ENCODE measurements at places on chromosomes 6 and 20. TPM values are rescaled to one million over a fixed set of nuclear protein-coding genes. Genes with fewer than 3 reads are reported as not detected.

SMLR1 gene
- total RNA-seq = not detected

ACTL10 gene
- total RNA-seq = 2.6 TPM

RIPPLY2 gene
- total RNA-seq = not detected

HLA-DRB5 gene
- total RNA-seq = 36.0 TPM

AVP gene
- total RNA-seq = not detected

PPP2R5D gene
- 38.6 TPM for total RNA-seq

GRCh38 chr20:16970776-16971175 is 222.6 kb downstream of the OTOR start:
- no peak overlapping the region for H3K4me3 ChIP-seq
- H3K36me3 ChIP-seq = no peaks in the 10 kb centered on the region
- no peak overlapping the region for H3K27ac ChIP-seq
- DNase-seq = no peak
- no peaks in the 10 kb centered on the region for H3K27me3 ChIP-seq

DNA sequence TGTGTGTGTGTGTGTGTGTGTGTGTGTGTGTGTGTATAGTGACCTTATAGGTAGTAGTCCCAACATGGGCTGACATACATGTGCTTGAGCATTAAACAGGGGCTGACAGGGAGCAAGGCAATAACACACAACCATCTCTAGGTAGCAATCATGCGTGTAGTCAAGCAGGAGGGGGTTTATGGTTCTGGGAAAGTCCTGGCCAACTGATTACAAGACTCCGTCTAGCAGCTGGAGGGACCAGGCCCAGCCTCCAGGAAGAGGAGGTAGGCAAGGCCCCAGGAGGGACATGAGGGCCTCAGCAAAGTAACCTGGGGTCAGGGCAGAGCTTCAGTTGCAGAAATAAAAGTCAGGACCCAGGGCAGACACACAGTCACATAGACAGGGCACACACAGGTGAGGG is 60.6 kb upstream of the E2F3 start:
- H3K4me1 ChIP-seq = no peaks in the 10 kb centered on the region
- no peak for DNase-seq
- H3K36me3 ChIP-seq = no peaks in the 10 kb centered on the region
- H3K4me3 ChIP-seq = no peak overlapping the region
- no peak overlapping the region for H3K27ac ChIP-seq

- no peak for DNase-seq
- no peak overlapping the region for H3K27ac ChIP-seq
- no peaks in the 10 kb centered on the region for H3K36me3 ChIP-seq
- no peaks in the 10 kb centered on the region for H3K4me1 ChIP-seq
These were observed 135.1 kb downstream of the PLG start for GRCh38 chr6:160837146-160837545.

DNA sequence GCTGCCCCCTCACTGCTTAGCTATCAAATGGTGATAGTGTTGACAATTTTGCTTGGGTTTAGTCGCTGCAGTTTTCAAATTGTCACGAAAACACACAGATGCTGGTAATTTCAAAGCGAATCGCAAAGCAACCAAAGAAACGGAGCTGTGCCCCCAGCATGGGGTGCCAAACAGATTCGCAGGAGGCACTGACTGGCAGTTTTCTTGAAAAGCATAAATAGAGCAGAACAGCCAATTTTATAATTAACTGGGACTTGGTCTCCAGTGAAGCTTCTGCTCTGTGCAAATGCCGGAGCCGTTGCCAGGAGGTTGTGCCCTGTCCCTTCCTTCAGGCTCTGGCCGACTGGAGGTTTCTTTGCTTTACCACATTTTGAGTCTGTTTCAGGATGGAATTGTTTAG is 18.8 kb downstream of the ARHGAP40 start:
- no peak for DNase-seq
- H3K4me3 ChIP-seq = no peak overlapping the region
- peaks cover 32% of the 10 kb centered on the region for H3K27me3 ChIP-seq
- no peaks in the 10 kb centered on the region for H3K4me1 ChIP-seq
- no peaks in the 10 kb centered on the region for H3K36me3 ChIP-seq

- no peak overlapping the region for H3K27ac ChIP-seq
- no peak for DNase-seq
- H3K27me3 ChIP-seq = no peaks in the 10 kb centered on the region
- no peaks in the 10 kb centered on the region for H3K36me3 ChIP-seq
These were observed 1226.8 kb upstream of the MAP3K7 start for GRCh38 chr6:91813641-91814040.

- H3K4me3 ChIP-seq = no peak overlapping the region
- no peaks in the 10 kb centered on the region for H3K36me3 ChIP-seq
- no peaks in the 10 kb centered on the region for H3K4me1 ChIP-seq
- no peak for DNase-seq
These were observed 512.2 kb upstream of the SYNCRIP start for GRCh38 chr6:86154852-86155251.

DNA sequence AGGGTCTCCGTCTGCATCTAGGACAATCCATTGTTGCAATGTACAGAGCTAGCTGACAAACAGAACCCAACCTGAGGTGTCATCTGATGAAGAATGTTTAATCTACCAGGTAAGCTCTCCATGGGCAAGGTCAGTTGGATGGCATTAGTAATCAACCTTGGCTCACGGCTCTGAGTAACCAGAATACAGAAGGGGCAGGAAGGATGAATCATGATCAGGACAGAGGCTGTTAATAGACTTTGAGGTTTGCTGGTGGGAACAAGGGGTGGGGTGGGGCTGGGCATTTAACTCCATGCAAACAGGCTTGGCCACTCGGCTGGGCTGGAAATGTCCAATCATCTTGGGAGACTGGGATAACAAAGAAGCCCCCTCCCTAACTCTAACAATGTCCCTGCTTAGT is 77.1 kb upstream of the MRPS10 start:
- peaks cover 7% of the 10 kb centered on the region for H3K4me1 ChIP-seq
- H3K4me3 ChIP-seq = no peak overlapping the region
- H3K27me3 ChIP-seq = no peaks in the 10 kb centered on the region
- DNase-seq = no peak
- no peaks in the 10 kb centered on the region for H3K36me3 ChIP-seq
- H3K27ac ChIP-seq = no peak overlapping the region

GRCh38 chr6:71126506-71126905 is 162.1 kb upstream of the OGFRL1 start:
- H3K27me3 ChIP-seq = no peaks in the 10 kb centered on the region
- H3K36me3 ChIP-seq = no peaks in the 10 kb centered on the region
- H3K4me1 ChIP-seq = no peaks in the 10 kb centered on the region
- H3K4me3 ChIP-seq = no peak overlapping the region
- DNase-seq = no peak

DNA sequence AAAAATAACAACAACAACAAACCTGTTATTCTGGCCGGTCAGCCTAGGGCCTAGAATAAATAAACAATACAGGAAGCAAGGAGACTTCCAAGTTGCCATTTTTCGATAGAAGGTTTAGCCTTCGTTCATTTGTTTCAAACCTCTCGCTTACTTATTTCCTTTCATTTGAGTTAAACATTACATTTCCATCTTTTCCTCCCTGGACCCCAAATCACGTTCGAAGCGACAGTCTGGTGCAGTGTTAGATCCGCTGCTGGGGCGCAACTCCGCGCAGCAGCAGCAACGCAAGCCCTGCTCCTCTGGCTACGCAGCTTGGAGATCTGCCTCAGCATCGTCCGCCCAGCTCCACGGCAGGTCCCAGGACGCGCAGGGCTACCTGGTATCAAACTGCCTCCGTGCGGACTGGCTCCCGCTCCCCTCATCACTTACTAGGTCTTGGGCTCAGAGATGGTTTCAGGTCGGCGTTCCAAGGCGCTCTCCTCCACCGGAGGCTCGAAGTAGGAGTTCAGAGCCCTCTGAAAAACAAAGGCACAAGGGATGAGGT is 530 bp downstream of the TDP2 start:
- peak overlapping the region; percentile 89 for H3K4me3 ChIP-seq
- peaks cover 23% of the 10 kb centered on the region for H3K36me3 ChIP-seq
- no peaks in the 10 kb centered on the region for H3K27me3 ChIP-seq
- peak overlapping the region; percentile 90 for H3K27ac ChIP-seq

DNA sequence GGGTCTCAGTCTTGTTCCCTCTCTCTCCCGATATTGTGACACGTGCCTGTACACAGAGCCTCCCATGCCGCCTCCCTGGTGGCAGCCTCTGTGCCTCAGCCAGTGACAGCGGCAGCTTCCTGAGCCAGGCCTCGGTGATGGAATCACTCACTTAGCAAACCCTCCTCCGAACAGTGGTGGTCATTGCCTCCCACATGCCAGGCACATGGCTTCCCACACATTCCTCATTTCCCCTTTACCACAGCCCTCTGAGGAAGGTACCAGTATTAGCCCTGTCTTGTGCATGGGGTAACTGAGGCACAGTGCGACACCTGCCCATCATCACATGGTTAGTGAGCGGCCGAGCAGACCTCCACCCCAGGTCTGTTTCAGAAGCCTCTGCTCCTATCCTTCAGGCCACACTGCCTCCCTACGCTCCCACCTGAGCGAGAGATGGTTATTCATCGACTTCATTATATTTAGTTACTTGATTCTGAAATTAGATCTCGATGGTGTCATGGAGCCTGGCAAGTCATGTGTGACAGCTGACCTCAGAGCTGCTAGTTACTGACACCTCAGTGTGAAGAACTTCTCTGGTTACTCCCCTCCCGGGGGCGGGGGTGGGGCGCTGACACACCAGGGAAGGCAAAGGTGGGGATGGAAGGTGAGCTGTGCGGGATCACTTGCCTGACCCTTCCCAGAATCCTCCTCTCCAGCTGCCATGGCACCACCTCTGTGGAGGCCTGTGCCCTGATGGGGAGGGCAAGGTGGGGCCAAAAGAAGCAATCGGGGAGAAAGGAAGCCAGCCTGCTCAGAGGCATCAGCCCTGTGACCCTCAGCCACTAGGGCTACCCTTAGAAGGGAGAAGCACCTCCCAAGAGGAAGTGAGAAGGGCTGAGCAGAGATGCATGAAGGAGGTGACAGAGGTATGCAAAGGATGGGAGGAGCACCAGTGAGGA is 17.9 kb downstream of the MDGA1 start:
- no peaks in the 10 kb centered on the region for H3K36me3 ChIP-seq
- H3K27me3 ChIP-seq = no peaks in the 10 kb centered on the region
- DNase-seq = no peak
- no peak overlapping the region for H3K27ac ChIP-seq
- no peak overlapping the region for H3K4me3 ChIP-seq
- peaks cover 5% of the 10 kb centered on the region for H3K4me1 ChIP-seq

GRCh38 chr20:31675828-31676608 is 38.3 kb downstream of the COX4I2 start:
- H3K4me1 ChIP-seq = peaks cover 83% of the 10 kb centered on the region
- H3K27me3 ChIP-seq = no peaks in the 10 kb centered on the region
- no peak overlapping the region for H3K4me3 ChIP-seq
- peaks cover 4% of the 10 kb centered on the region for H3K36me3 ChIP-seq

- no peak overlapping the region for H3K27ac ChIP-seq
- no peak overlapping the region for H3K4me3 ChIP-seq
- H3K27me3 ChIP-seq = no peaks in the 10 kb centered on the region
- no peaks in the 10 kb centered on the region for H3K4me1 ChIP-seq
These were observed 81.2 kb downstream of the PXDC1 start for GRCh38 chr6:3670356-3670755.

DNA sequence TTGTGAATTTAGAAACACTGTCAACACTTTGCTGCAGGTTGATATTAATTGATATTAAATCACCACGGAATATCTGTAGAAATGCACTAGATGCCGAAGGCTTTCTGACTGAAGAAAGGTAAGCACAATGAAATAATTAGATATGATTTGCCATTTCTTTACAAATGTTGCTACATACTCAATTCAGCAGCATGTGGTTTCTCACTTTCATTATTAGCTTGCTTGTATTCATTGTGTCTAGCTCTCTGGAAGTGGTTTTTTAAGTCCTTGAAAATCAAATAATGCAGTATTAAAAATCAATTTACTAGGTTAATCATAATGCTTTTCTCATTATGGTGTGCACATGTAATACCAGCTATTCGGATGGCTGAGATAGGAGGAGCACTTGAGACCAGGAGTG is 231.3 kb upstream of the MARCKS start:
- H3K4me3 ChIP-seq = no peak overlapping the region
- H3K4me1 ChIP-seq = peaks cover 18% of the 10 kb centered on the region
- H3K27me3 ChIP-seq = no peaks in the 10 kb centered on the region
- H3K36me3 ChIP-seq = no peaks in the 10 kb centered on the region

DNA sequence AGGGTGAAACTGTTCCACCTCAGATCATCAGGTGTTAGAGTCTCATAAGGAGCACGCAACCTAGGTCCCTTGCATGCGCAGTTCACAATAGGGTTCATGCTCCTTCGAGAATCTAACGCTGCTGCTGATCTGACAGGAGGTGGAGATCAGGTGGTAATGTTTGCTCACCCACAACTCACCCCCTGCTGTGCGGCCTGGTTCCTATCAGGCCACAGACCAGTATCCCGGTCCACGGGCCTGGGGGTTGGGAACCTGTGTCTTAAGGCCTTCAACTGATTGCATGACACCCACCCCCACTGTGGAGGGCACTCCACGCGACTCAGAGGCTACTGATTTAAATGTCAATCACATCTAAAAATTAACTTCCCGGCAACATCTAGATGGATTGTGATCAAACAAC is 411.2 kb upstream of the SULF2 start:
- DNase-seq = no peak
- H3K4me1 ChIP-seq = peaks cover 15% of the 10 kb centered on the region
- no peak overlapping the region for H3K4me3 ChIP-seq
- H3K36me3 ChIP-seq = no peaks in the 10 kb centered on the region

DNA sequence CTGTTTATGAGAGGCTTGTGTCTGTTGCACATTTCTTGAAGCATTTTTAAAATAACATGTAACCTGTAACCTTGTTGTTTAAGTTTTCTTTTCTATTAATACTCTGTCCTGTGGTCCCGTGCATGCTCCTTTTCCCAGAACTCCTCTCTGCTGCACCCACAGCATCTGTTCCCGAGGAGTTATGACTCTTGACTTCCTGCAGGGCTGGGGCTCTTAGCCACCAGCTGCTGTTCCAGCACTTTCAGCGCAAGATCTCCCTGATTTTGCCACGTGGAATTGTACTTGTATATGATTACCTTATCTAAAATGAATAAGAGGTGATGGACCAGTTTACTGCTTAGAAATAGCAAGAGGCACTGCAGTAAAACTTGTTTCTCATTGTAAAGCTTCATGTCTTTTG is 150.6 kb downstream of the QKI start:
- no peak overlapping the region for H3K4me3 ChIP-seq
- H3K36me3 ChIP-seq = peaks cover 42% of the 10 kb centered on the region
- no peak for DNase-seq
- H3K4me1 ChIP-seq = no peaks in the 10 kb centered on the region

GRCh38 chr20:21504323-21504722 is 9.5 kb downstream of the NKX2-2 start:
- H3K4me3 ChIP-seq = no peak overlapping the region
- no peak overlapping the region for H3K27ac ChIP-seq
- H3K27me3 ChIP-seq = peaks cover 85% of the 10 kb centered on the region
- no peaks in the 10 kb centered on the region for H3K36me3 ChIP-seq

GRCh38 chr20:25867776-25868649 is 171.4 kb upstream of the ZNF337 start:
- H3K36me3 ChIP-seq = no peaks in the 10 kb centered on the region
- H3K27ac ChIP-seq = no peak overlapping the region
- H3K4me1 ChIP-seq = peaks cover 32% of the 10 kb centered on the region
- H3K4me3 ChIP-seq = peak overlapping the region; percentile 48

DNA sequence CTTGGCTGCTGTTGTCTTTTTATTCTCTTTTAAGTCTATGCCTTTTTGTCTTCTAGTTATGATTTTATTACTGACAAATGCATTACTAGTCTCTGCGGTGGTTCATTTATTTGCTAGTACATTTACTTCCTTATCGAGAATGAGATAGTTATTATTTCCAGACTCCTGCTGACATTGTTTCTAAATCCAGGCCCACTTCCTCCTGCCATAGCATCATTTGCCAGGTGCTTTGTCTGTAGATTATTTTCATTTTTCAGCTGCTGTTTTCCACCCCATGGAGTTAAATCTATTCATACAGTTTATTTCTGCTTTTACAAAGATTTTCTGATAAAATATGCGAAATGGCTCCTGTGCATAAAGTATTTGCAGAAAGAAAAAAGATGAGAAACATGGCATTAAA is 459.7 kb downstream of the MMUT start:
- no peak overlapping the region for H3K4me3 ChIP-seq
- peaks cover 8% of the 10 kb centered on the region for H3K4me1 ChIP-seq
- DNase-seq = no peak
- no peaks in the 10 kb centered on the region for H3K36me3 ChIP-seq
- H3K27ac ChIP-seq = no peak overlapping the region
